ENCODE measurements at places on chromosomes 1 and 21. TPM values are rescaled to one million over a fixed set of nuclear protein-coding genes. Genes with fewer than 3 reads are reported as not detected.

DNA sequence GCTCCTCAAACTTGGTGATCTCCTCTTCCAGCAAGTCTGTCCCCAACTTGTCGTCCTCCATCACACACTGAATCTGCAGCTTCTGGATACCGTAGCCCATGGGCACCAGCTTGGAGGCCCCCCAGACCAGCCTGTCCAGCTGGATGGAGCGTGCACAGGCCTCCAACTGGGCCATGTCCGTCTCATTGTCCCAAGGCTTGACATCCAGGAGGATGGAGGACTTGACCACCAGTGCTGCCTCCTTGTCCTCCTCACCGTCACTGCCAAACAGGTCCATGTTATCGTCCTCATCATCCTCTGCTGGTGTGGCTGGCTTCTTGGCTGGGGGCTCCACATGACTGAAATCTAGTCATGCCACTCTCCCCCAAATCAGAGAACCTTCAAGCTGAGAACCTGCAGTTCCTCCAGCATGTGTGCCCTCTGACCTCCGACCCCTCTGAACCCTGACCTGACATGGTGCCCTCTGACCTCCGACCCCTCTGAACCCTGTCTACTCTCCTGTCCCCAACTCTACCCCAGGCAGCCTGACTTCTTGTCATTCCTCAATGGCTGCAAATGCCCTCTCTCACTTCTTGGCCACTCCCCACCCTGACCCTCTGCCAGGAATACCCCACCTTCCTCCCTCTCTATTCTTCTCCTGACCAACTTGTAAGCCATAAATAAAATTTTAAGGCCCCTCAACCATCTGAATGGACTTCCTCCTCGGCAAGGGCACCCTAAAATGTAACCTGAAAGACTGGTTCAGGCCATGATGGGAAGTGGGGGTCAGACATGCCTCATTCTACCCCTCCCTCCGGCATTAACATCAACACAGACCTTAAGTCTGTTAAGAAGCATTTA lies 275.7 kb upstream of the C1orf174 start:
- H3K4me3 ChIP-seq: no peak overlapping the region
- H3K36me3 ChIP-seq: no peaks in the 10 kb centered on the region
- peaks cover 2% of the 10 kb centered on the region for H3K4me1 ChIP-seq
- no peaks in the 10 kb centered on the region for H3K27me3 ChIP-seq
- no peak for DNase-seq
- no peak overlapping the region for H3K27ac ChIP-seq

The TMEM79 gene
- 1.9 TPM for total RNA-seq

DNA sequence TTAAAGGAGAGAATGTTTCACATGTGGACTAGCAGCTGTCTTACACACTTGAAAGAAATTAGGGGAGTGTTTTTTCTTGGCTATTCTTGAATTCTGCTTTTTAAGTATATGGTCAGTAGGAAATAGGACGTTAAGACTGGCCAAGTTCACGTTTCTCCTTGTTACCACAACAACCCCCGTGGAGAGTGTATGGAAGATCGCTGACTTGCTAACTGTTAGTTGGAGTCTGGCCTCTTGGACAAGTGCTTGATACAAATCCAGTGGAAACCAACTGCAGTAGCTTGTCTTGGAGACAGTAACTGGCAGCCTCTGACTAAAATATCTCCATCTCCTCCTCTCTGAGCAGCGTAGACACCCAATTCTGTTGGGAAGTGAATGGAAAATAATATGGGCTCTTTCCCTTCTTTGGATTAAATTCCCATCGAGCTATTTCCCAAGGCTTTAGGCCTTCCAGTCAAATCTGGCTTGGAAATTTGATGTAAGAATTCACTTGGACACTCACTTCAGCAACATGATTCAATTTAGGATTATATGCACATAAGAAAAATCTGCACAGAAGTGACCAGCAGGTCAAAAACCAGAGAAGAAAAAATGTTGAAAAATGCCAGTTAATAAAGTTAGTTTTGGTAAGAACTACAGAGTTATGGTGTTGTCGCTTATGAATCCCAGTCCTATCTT lies 3.6 kb upstream of the NFIA start:
- peak overlapping the region; percentile 94 for H3K4me3 ChIP-seq
- H3K36me3 ChIP-seq: no peaks in the 10 kb centered on the region
- no peak for DNase-seq
- peaks cover 2% of the 10 kb centered on the region for H3K4me1 ChIP-seq
- H3K27me3 ChIP-seq: peaks cover 50% of the 10 kb centered on the region

DNA sequence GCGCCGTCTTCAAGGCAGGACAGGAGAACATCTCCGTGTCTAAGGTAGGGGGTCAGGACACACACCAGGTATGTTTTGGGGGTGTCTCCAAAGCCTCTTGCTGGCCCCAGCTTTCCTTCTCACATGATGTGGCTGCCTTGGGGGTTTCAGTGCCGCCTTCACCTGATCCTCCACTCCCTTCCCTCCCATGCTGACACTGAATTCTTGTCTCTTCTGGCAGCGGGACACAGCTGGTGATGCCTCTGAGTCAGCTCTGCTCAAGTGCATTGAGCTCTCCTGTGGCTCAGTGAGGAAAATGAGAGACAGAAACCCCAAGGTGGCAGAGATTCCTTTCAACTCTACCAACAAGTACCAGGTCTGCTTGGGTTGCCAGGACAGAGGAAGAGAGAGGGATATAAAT lies 13.5 kb downstream of the ATP1A2 start:
- no peak overlapping the region for H3K27ac ChIP-seq
- no peaks in the 10 kb centered on the region for H3K4me1 ChIP-seq
- H3K36me3 ChIP-seq: no peaks in the 10 kb centered on the region
- no peaks in the 10 kb centered on the region for H3K27me3 ChIP-seq
- no peak for DNase-seq

GRCh38 chr1:108583757-108584427 lies 24.0 kb downstream of the EEIG2 start:
- DNase-seq: no peak
- H3K27me3 ChIP-seq: no peaks in the 10 kb centered on the region
- no peak overlapping the region for H3K4me3 ChIP-seq
- no peaks in the 10 kb centered on the region for H3K4me1 ChIP-seq
- H3K27ac ChIP-seq: no peak overlapping the region

- no peak overlapping the region for H3K4me3 ChIP-seq
- no peak for DNase-seq
- no peaks in the 10 kb centered on the region for H3K4me1 ChIP-seq
- H3K36me3 ChIP-seq: no peaks in the 10 kb centered on the region
Measured at GRCh38 chr1:237258871-237259270, 216.9 kb downstream of the RYR2 start.

GRCh38 chr1:6757719-6758435 lies 27.4 kb upstream of the CAMTA1 start:
- H3K4me1 ChIP-seq: no peaks in the 10 kb centered on the region
- no peak overlapping the region for H3K4me3 ChIP-seq
- H3K27me3 ChIP-seq: no peaks in the 10 kb centered on the region

- no peak overlapping the region for H3K4me3 ChIP-seq
- H3K36me3 ChIP-seq: no peaks in the 10 kb centered on the region
- no peaks in the 10 kb centered on the region for H3K27me3 ChIP-seq
Measured at GRCh38 chr1:244011271-244011670, 39.8 kb upstream of the ZBTB18 start.

The RGS18 gene
- not detected for total RNA-seq

All from endodermal cell (in vitro differentiated cells).